NCI-H1436 treated with DMSO at 0.1 percent for 48 hours (cell line): ENCODE measurements at places on chromosomes 16 and 17.

GRCh38 chr16:10684511-10685151 is 10.1 kb downstream of the TEKT5 start:
- DNase-seq, result no peak

DNA sequence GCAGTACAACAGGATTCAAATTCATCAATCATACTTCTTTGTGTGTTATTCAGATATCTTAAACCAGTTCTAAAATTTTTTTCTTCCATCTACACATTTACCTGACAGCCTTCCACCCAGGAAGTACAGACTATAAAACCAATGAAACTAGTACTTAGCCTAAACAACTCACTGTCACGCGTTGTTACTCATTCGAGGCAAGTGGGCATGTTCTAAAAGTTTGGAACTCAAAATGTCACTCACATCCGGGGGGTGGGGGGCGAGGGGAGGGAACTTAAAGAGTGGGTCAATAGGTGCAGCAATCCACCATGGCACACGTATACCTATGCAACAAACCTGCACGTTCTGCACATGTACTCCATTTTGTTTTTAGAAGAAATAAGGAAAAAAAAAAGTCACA is 90.4 kb upstream of the PLEKHM1 start:
- DNase-seq, result no peak

GRCh38 chr16:27646806-27647205 is 96.9 kb downstream of the KATNIP start:
- no peak for DNase-seq

- DNase-seq, result no peak
Measured at GRCh38 chr17:30333503-30334360, at the start of gene TMIGD1. Gene TMIGD1 (minus strand): TSS chr17:30334057. CDS start chr17:30332133, 1,924 bp downstream.

DNA sequence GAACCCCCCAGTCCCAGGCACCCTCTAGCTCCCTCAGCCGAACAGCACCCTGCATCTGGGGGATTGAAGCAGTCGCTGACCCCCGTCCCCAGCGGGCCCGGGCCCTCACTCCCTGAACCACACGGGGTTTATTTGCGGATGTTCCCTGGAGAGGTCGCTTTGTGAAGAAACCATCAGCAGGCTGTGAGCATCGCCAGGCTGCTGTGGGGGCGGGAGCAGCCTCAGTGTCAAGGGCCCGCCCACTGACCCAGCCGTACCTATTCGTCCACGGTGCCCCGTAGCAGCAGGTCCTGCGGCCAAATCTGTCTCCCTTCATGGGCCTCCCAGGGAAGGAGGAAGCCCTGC is 6.4 kb upstream of the RAB40C start:
- no peak for DNase-seq

GRCh38 chr16:9176547-9177418 is 85.3 kb downstream of the HAPSTR1 start:
- DNase-seq, result no peak

- DNase-seq, result no peak
Measured at GRCh38 chr17:21689604-21690003, 2.7 kb upstream of the KCNJ18 start.
